Calu3 (cell line): ENCODE measurements at places on chromosomes 7 and 10.

DNA sequence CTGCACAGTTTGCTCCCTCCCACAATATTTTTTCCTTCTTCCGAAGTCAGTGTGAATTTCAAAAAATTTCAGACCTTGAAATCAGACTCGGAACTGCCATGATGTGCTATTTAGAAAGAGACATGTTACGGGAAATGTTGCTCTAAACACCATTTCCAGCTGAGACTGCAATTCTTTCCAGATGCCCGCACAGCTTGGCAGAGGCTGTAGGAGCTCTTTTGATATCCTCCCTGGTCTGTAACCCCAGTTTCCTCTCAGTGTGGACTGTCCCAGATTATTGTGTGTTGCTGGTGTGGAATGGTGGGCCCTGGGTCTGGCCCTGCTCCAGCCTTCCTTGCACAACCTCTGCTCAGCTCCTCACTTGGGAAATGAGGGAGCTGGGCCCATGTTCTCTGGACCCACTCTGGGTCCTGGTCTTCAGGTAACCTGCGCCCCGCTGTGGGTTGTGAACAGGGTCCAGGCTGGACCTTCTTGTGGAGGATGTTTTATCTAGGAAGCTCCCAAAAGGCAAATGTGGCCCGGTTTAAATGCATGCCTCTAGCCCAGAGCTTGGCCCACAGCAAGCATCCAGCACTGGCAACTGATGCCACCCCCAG is 172.8 kb upstream of the CXCL12 start:
- DNase-seq = no peak

DNA sequence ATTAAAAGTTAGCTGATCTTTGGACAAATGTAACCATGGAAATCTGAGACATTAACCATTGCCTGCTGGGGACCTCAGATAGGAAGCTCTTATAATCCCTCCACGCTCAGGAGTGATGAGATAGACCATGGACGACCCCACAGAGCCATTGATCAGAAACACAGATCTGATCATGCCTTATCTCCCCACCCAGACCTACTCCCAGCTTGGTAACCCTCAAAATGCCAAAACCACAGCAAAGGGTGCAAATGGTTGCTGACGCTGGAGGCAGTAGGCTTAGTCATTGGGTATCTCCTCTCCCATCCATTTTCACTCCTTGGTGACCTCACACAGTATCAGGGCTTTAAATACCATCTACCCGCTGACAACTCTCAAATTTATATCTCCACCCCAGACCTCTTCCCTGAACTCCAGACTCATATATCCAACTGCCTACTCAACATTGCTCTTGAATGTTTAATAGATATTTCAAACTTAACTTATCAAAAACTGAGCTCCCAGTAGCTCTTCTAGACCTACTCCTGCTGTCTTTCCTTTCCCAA is 60.8 kb downstream of the CRTAC1 start:
- DNase-seq = no peak

DNA sequence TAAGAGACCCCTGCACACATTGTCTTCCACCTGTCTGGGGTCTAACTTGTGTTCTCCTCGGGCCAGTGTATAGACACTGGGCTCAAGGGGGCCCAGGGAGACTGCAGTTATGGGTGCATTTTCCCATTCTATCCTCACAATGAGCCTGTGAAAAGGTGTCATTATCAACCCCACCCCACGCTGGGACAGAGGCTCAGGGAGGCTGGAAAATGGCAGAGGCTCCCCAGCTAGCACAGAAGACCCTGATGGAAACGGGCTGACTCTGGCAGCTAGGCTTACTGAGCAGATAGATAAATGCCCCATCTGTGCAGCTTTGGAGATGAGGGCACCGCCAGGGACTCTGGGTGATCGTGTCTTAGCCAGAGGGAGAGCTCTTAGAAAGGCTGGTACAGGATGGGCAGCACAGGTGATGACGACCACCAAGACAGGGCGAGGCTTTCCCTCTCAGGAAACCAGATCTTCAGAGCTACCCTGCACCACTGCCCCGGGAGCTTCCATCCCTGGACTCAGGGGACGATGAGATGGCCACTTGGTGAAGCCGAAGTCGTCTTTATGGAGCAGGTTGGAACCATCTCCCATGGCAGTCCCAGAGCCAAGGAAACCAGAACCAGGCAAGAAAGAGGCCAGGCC is 58.2 kb upstream of the CHST15 start:
- DNase-seq = no peak

DNA sequence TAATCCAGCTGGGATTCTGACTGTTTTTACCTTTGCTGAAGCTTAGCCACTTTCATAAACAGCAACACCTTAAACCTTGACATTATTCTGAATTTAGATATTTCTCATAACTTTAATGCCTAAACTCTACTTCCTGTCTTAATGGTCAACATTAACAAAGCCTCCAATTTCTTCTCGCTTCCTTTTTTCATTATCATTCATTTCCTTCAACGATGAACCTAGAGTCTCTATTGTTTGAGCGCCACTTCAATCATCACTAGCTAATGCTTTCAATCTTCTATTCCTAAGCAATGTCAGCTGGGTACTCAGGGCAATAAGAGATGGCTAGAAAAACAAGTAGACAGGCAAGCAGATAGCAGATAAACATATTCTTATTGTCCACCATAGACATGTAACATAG is 96.6 kb upstream of the TMEM196 start:
- DNase-seq = no peak

DNA sequence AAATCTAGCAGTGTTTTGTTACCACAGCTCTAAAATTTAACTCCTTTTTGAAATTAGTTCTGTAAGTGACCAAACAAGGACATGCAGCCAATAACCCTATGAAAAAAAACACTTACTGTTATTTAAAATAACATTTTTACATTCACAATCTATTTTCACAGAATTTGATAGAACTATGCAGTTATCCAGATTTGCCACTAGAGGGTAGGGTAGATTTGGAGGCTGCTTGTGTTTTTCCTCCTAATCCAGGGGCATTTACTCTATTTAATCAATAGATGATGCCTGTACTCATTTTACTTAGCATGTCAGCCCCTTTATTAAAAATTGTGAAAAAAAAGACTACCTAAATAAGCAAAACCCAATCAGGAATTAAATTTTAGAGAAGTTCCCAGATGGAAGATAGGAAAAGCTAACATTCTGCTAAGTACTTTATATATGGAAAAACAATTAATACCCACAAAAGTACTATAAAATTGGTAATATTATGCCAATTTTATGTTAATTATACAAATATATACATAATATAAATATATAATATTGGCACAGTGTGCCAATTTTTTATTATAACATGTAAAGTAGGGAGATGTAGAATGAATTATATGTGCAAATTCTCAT is 18.1 kb upstream of the LIPK start:
- no peak for DNase-seq

GRCh38 chr10:25023278-25023677 is 6.9 kb downstream of the THNSL1 start:
- DNase-seq = no peak

- DNase-seq = peak; percentile 5
These were observed 14.7 kb downstream of the FKBP6 start for GRCh38 chr7:73342645-73343044.

- DNase-seq = peak; percentile 37
These were observed 97.5 kb downstream of the PFKFB3 start for GRCh38 chr10:6300106-6300783.

GRCh38 chr10:130403153-130404075 is 267.2 kb downstream of the GLRX3 start:
- DNase-seq = no peak
